ENCODE measurements at places on chromosomes 3 and 15.

- no peak for DNase-seq
Observed at GRCh38 chr3:171982828-171983227, 56.5 kb upstream of the FNDC3B start.

DNA sequence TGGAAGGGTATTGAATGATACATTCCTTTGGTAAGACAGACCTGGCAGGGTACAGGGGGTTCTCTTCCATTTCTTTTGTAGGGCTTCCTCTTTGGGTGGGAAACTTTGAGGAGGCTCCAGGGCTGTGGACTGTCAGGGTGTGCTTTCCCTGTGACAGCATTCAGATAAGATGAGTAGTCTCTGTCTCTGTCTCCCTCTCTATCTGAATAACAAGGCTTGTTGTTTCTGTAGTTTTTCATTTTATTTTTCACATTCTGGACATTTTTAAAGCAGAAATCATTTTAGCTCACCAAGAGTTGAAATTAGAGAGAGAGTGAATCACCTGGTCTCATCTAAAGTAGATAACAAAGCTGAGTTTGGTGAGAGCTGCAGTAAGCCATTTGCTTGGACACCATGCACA is 100.8 kb upstream of the TPM1 start:
- DNase-seq = no peak

- DNase-seq = no peak
Observed at GRCh38 chr15:49875392-49875791, 243.6 kb downstream of the ATP8B4 start.

DNA sequence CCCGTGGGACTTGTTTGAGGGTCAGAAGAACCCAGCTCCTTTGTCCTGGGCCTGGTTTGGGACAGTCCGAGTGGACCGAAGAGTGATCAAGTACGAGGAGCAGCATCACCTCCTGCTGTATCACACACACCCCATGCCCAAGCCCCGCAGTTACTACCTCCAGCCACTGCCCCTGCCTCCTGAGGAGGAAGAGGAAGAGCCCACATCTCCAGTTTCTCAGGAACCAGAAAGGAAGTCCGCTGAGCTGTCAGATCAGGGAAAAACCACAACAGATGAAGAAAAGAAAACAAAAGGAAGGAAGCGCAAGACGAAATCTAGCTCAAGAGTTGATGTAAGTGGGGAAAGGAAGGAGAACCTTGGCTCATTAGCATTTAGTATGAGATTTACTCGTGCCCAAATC is 3.3 kb upstream of the P2RY12 start:
- no peak for DNase-seq

DNA sequence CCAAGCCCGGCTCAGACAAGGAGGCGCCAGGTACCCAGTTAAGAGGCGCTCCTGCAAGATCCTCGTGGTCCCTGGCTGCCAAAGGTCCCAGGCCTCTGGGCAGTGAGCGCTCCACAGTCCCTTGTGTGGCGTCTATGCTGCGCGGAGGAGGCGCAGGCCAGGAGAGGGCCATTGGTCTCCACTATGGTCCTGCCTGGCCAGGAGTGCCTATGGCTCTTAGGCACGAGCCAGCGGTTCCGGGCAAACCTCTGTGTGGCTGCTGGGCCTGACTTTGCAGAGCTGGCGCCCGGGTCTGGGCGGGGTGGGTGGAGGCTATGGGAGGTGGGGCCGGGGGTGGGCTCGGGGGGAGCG is 660 bp upstream of the ADAMTSL3 start:
- DNase-seq = no peak

GRCh38 chr3:45647148-45647619 is 42.0 kb upstream of the SACM1L start:
- peak; percentile 96 for DNase-seq

- DNase-seq = no peak
Observed at GRCh38 chr15:91989821-91990220, 136.3 kb downstream of the SLCO3A1 start.

DNA sequence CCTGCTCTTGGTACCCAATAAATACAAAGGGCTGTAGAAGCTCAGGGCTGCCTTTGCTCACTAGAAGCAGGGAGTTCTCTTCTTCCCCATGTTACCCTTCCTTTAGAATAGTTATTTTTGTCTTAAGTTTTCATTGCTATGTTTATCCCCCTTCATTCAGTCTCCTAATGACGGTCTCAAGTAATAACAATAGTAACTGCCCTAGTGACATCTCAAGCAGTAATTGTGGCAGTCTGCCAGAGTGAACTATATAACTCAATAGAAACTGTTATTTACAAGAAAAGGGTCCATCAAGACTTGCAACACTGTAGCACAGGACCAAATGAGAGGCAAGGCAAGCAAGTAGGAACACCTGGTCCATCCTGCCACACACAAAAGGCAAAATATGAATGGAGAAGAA is 32.5 kb upstream of the SIN3A start:
- no peak for DNase-seq

DNA sequence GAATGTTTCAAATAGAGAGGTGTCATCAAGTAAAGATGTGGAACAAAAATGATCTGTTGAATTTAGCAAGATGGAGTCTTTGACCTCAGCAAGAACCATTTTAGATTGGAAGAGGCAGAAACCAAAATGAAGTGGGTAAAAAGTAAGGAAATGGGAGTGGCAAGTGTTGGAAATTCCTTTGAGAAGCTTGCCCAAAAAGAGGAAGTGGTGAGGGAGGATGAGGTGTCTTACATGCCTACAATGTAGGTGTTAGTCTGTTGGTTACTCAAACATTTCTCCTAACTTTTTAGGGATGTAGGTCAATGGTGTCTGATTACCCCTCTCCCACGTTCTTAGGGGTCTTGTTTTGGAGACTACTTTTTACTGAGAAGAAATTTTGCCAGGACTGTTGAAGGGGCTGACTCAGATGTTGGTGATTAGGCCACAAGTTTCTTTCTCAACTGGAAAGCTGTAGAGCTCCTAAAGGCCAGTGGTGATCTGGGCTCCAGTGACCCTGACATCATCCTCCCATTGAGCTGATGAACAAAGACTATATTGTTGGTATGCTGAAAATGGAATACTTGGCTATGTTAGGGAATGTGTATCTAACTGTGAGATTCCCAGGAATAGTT is 5.1 kb downstream of the PPP2R3A start:
- no peak for DNase-seq

DNA sequence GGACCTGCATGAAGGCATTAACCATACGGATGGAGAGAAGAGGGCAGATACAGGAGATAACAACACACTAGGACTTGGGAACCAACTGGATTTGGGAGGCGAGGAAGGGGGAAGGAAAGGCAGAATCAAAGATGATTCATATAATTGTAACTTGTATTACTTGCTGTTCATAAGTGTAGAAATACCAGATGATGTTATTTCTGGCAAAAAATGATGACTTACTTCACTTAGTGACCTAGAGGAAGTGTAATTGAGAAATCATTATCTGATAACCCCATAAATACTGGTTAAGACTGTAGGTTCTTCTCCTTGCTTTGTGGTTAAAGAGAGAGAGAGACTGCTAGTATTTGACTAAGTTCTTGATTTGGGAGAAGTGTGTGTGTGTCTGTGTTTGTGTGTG is 50.5 kb upstream of the GK5 start:
- DNase-seq = no peak
